Left lobe of liver (tissue), 2 donors: ENCODE measurements at places on chromosomes 12 and 14. TPM values are rescaled to one million over a fixed set of nuclear protein-coding genes. Genes with fewer than 3 reads are reported as not detected.

GRCh38 chr14:103488071-103488470, 34.6 kb downstream of the CKB start:
- no peak for DNase-seq

- DNase-seq: no peak
Observed at GRCh38 chr14:75088566-75089373, 19.3 kb downstream of the ZC2HC1C start.

DNA sequence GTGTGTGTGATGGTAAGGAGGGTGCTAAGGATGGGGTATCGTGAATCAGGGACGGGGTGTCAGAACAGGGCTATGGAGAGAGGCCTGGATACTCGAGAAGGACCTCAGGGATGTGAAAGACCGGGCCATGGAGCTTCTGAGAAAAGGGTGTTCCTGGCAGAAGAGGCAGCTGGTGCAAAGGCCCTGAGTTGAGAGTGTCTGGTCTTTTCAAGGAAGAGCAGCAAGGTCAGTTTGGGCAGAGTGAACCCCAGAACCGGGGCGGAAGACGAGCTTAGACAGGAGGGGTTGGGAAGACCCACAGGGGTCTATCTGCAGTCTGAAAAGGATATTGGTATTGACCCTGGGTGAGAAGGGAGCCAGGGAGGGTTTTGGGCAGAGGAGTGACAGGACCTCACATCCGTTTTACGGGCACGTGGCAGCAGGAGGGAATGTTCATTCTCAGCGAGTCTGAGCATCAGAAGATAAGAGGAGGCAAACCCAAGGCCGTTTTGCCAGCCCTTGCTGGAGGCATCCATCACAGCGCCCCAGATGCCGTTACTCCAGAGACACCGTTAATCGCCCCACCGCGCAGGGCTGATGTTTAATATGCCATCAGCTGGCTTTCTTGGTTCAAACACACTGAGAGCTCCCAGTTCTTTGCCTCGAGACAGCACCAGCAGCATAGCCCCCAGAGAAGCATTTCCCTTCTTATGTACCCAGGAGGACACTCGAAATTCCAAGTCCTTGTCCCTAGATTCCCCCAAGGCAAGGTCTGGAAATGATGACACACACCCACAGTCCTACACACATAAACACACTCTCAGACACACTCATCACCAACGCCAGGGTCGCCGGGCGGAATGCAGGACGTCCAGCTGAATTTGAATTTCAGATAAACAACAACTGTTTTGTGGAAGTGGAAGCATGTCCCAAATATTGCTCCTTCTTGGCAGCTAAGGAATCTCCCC, 41.4 kb upstream of the EML1 start:
- DNase-seq: no peak

DNA sequence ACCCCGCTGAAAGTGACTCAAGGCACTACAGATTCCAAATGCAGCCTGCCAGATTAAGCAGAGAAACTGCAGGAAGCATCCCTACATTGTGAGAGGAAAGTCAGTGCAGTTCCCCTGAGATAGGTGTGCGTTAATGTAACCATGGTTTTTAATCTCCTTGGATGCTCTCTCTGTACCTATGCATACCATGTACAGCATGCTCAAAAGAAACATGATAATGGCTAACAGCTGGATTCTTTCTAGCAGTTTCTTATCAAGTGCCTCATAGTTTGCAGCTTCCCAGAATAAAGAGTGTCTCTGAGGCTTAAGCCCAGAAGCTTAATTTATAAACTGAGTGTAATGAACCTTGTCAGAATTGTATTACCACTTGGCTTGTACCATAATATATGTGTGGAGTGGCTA, 17.1 kb upstream of the MDM1 start:
- DNase-seq: no peak

DNA sequence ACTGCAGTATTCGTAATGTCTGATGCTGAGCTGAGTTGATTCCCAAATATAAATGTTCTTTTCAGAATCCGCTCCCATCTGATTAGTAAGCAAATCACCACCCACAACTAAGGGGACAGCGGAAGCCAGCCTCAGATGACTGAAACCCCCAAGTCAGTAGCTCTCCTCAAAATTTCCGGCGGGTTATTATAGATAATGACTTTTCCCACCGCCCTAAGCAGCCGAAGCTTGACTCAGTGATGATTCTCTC, 469 bp upstream of the LRFN5 start:
- DNase-seq: no peak

DNA sequence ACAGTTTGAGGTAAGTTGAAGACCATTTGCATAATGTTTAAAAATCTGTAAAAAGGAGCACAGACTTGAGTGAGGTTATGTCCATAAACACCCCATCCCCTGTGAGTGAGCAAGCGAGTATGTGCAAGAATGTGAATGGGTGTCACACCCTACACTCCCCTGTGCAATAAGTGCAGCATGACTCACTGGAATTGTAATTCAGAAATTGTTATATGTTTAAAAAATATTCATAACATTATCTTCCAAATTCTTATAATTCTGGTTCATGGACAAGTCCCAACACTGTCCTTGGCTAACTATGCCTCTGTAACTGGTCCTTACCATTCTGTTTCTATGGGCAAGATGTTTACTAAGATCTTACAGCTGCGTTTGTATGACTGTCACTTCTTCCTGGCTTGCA, 207.8 kb upstream of the FAR2 start:
- no peak for DNase-seq

- no peak for DNase-seq
Observed at GRCh38 chr14:103680491-103681231, 34.6 kb downstream of the XRCC3 start.

DNA sequence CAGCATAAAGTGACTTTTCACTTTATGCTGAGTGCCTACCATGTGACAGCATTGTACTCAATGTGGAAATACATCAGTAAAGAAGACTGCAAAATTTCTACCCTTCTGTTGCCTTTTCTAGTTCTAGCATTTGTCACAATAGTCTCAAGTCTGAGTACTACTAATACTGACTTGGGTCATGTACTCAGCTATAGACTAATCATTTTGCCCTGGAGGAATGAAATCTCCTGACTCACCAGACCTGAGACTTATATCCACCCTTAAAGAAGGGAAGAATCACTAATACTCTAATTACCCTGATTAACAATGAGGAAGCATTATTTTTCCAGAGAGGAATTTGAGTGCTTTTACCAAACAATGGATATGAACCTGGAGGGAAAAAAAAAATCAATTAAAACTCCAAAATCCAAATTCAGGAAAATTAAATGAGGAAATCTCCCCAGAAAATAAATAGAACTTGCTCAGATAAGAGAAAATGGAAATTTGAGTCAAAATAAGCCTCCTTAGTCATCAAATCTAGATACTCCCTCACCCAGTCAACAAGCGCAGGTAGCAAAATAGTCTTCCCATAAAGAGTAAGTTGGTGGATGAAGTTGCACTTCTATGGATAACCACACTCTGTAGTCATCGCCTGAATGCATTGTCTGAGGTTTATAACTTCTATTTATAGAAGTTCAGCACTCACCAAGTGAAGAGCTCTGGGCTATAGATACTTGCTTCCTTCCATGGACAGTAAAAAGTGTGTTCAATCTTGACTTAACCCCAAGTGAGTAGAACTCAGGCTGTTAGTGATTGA, 386.6 kb downstream of the SYT1 start:
- DNase-seq: no peak

DUSP16 gene
- total RNA-seq: 46.2 TPM

DNA sequence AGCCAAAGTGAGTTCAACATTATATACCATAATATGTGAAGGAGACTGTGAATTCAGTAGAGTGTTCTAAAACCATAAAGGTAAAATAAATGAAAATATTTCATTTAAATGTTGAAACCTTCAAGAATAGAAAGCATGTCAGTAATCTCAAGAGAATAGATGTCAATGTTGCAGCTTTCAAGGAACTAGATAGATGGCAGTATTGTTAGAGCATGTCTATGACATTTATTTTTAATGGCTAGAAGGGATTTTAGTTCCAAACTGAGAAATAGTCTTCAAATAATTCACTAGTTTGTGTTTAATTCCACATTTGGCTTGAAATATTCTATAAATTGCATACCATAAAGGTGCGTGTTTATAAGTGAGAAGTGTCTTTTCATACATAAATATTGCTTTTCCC, 326.5 kb downstream of the FLRT2 start:
- DNase-seq: no peak

- no peak for DNase-seq
Observed at GRCh38 chr12:129075460-129076208, 222.4 kb downstream of the GLT1D1 start.

DNA sequence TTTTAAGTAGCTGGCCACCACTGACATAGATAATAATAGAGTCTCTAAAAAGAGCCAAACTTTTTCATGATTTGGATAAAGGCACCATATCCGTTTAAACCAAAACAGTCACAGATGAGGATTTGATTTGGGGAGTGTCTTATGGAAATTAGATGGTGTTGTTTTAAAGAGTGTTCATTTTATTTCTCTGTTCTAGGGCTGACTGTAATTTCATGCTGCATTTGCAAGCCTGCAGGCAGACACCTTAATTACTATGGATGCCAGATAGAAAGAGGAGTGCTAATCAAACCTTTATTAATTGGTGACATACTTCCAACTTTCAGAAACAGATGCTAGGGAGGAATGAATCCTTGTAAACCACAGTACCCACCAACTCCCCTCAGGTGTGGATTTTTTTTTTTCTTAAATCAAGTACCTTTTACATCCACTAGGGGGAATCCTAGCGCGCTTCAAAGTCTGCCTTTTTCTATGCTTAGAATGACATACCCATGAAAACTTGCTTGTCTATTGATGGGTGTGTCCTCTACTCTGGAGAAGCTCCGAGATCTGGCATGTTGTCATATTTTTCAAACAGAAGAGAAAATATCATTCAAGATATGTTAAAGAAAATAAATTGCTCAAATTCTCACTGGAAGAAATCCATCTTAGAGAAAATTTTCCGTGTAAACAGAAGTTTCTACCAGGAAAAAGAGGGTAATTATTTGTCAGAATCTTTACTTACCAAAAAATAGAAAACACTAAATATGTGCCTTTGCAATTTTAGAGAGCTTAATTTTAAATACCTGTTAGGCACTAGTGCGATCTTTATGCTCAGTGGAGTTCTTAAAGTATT, 14.2 kb upstream of the PLXNC1 start:
- no peak for DNase-seq

CEBPE gene
- not detected for total RNA-seq

GRCh38 chr12:124700810-124701592, 133.6 kb upstream of the NCOR2 start:
- DNase-seq: no peak

TPH2 gene
- total RNA-seq: not detected

DNA sequence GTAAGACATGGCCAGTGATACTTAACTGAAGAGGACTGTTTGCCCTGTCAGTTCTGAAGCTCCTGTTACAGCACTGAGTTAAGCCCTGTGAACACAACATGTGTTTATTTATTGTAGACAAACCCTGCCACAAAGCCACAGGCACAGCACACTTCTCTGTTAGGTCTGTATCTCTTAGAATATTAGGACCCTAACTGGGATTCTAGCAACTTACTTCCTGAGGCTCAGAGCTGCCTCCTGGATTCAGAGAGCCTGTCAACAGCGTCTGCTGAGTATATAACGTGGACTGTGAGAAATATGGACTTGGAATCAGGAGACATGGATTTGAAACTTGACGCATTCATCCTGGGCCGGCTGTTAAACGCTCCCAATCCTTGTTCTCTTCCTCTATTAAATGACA, 135.0 kb upstream of the HIF1A start:
- no peak for DNase-seq

SMIM41 gene
- not detected for total RNA-seq

GRCh38 chr14:104011824-104012517, 69.6 kb upstream of the RD3L start:
- no peak for DNase-seq

EID3 gene
- 1.4 TPM for total RNA-seq
